Astrocyte of the spinal cord (primary cell): ENCODE measurements at places on chromosomes 12 and 14.

- no peak for DNase-seq
These were observed 795 bp downstream of the STAT6 start for GRCh38 chr12:57110104-57111030.

DNA sequence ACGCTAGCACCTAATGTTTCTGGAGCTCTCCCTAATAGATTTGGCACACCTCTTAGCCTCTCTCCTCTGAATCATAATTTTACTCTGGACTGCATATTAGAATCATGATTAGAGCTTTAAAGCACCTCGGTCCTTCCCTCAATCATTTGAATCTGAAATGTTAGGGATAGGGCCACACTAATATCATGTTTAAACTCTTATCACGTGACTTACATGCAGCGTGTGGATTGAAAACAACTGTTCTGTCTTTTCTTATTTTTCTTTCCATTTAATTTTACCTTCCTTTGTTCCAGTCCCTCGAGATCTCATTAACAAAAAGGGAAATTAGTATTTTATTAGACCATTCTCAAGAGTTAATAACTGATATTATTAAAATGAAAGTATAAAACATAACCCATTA lies 762.5 kb upstream of the FLRT2 start:
- no peak for DNase-seq

- no peak for DNase-seq
These were observed 117.7 kb downstream of the OTOGL start for GRCh38 chr12:80217011-80217535.

- DNase-seq, result no peak
These were observed 107.9 kb upstream of the ESRRB start for GRCh38 chr14:76268047-76268431.

GRCh38 chr14:79405512-79405910 lies 805.8 kb downstream of the DIO2 start:
- DNase-seq, result no peak

DNA sequence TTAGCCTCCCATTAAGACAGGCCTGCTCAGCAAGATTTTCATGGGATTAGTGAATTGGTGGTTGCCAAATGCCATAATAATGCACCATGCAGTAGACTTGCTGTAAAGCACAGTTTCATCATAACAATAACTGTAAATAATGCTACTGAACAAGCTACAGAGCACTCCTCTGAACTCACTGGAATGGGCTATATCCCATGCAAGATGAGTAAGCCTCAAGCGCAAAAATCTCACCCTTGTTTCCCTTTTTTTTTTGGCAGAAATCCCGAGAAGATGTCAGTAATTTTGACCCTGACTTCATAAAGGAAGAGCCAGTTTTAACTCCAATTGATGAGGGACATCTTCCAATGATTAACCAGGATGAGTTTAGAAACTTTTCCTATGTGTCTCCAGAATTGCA lies 145.9 kb upstream of the HIF1A start:
- DNase-seq, result peak; percentile 39
